Posterior vena cava (tissue), 2 donors: ENCODE measurements at places on chromosomes 3 and 15. TPM values are rescaled to one million over a fixed set of nuclear protein-coding genes. Genes with fewer than 3 reads are reported as not detected.

The LRRC2 gene
- total RNA-seq: 1.9 TPM

The GOLGA8S gene
- total RNA-seq: 0.38 TPM

The NRG4 gene
- total RNA-seq: not detected

The GCHFR gene
- 7.1 TPM for total RNA-seq

The RBSN gene
- 30.3 TPM for total RNA-seq

The TF gene
- total RNA-seq: 1.0 TPM

The HYAL2 gene
- 95.2 TPM for total RNA-seq

The C3orf22 gene
- not detected for total RNA-seq

The NUP210 gene
- 2.2 TPM for total RNA-seq

The GOLGA6L9 gene
- 1.3 TPM for total RNA-seq

The ROPN1 gene
- not detected for total RNA-seq

The TUSC7 gene
- total RNA-seq: not detected

The MAP2K5 gene
- 13.5 TPM for total RNA-seq

The MRPS25 gene
- 29.7 TPM for total RNA-seq

The GABRR3 gene
- not detected for total RNA-seq

The PCSK6 gene
- total RNA-seq: 9.2 TPM

The LRTM1 gene
- total RNA-seq: not detected

The AADACL2 gene
- total RNA-seq: 0.10 TPM

The MUC20 gene
- total RNA-seq: 3.8 TPM

The ST8SIA2 gene
- total RNA-seq: not detected

The STRC gene
- 0.56 TPM for total RNA-seq

The XYLB gene
- 4.5 TPM for total RNA-seq

The CPLX3 gene
- not detected for total RNA-seq

The ZCWPW2 gene
- total RNA-seq: 2.4 TPM

The SI gene
- total RNA-seq: 0.14 TPM

The ISLR gene
- total RNA-seq: 108 TPM

The GABRA5 gene
- total RNA-seq: not detected
